ENCODE measurements at places on chromosomes 12 and 14. TPM values are rescaled to one million over a fixed set of nuclear protein-coding genes. Genes with fewer than 3 reads are reported as not detected.

DNA sequence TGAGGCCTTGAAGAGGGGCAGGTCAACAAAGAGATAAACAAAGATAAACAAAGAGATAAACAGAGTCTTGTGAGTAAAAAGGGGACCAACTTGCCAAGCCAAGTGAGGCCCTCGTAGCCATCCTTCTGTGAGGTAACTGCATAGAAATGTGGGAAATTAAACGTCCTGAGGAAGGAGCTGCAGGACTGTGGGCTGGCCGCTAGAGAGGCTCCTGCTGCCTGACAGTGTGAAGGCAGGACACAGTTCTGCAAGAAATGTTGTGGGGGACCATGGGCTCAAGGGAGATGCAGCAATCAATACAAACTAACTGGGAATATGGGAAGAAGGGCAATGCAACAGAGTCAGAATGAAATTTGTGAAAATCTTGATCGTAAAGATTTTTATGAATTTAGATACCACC is 91.9 kb downstream of the SLC8A3 start:
- no peak for DNase-seq

Gene HRK
- polyA plus RNA-seq = 0.22 TPM

DNA sequence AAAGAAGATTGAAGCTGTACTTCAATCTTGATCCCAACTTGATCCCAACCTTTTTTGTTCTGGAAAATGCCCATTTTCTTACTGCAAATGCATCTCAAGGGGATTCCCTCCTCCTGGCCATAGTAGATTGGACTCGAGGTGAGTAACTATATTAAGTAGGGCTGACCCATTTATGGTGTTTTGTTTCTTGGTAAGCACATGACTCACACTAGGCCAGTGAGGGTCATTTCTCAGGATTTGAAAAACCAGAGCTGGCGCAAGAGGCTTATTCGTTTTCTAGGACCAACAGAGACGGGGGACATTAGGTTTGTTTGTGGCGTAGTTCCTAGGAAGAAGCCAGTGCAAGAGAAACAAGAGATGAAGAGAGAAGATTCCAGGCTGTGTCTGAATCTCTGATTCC is 51.4 kb downstream of the MRPL42 start:
- DNase-seq = no peak

DNA sequence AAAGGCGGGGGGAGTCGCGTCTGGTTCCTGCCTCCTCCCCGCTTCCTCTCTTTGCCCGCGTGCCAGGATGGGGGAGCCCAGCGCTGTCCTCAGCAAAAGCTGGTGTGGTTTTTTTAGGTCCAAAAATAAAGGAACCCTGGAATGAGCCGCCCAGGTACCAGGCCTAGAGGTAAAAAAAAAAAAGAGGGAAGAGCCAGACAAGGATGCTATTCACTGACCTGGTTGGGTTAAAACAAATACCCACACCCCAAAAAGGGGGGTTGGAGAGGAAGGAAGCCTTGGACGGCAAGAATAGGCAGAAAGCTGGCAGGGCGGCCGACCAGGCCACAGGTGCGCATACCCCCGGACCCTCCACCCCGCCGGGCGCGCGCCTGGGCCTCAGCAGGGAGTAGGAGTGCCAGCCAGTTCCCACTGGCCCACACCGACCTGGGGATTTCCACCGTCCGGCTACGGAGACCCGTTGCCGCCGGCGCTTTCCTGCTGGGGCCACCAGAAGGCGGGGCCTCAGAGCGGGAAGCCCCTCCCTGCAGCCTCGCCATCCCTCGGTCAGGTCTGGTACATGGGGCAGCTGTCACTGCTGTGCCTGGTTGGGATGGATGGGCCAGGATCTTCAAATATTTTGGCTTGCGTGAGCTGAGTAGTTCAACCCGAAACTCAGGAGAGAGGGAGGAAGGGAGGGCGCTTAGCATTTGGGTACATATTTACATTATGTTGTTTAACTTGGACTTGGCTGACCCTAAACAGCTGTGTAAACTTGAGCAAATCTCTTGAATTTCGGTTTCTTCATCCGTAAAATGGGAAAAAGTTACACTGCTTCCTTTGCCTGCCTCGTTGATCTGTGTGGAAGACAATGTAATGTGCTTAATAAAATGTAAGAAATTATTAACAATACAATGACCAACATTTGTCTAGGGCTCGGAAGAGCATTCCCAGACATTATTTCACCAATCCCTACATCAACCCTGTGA is 5.4 kb upstream of the IRF2BPL start:
- no peak for DNase-seq

Gene B3GNT4
- polyA plus RNA-seq = 4.5 TPM

All from renal pelvis (tissue), 12 donors.